ENCODE measurements at places on chromosomes 16 and 17.
A peak's percentile ranks its signal among the peaks of the same experiment; 100 is the strongest.

DNA sequence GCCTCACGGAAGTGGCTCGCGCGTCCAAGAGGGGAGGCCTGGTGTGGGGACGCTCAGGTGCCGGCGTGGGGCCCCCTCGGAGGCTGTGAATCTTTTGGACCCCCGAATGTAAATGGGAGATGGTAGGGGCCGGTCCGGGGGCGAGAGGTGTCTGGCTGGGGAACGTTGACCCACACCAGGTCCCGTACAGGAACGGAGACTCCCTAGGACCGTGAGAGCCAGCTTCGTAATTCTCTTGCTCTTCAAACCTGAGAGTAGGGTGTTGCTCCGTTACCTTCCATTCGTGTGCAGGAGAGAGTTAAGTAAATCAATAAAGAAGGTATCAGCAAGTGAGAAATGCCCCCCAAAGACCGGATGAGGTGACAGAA is 481 bp downstream of the LYRM1 start:
- peak; percentile 4 for DNase-seq

DNA sequence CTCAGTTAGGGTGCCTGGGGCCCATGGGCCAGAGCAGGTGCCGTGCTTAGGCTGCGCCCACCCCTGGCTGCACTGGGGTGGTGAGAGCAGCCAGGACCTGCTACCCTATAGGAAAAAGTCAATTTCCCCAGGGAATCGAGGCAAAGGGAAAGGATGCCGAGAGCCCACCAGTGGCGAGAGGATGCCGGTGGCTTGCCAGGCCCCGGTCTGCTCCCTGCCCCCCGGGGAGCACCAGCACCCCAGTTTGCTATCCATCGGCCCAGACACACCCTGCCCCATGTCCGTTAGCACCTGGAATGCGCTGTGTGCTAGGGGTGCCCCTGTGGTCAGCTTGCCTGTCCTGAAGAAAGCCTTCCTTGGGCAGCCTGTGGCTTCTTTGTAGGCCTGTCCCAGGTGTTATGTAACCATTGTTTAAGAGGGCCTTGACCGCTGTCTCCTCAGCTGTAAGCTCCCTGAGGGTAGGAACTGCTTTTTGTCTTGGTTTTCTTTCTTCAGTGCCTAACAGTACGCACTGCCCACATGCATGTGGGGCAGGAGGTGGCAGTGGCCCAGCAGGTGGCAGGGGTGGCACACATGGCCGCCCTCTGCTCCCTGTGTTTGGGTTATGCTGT is 40.8 kb downstream of the NT5M start:
- no peak for DNase-seq

GRCh38 chr17:38453951-38454421 is 25.7 kb downstream of the ARHGAP23 start:
- DNase-seq: no peak

- no peak for DNase-seq
Measured at GRCh38 chr17:63082952-63083351, 116.9 kb downstream of the TANC2 start.

GRCh38 chr17:39641883-39642282 is 4.9 kb downstream of the STARD3 start:
- DNase-seq: no peak

Data from stimulated activated CD4-positive, alpha-beta T cell treated with anti-CD3 and anti-CD28 coated beads, Interleukin-4, amount 100 ng/mL, for 24 hours (primary cell).